ENCODE measurements at places on chromosomes 6 and 20.

GRCh38 chr20:36756496-36756895 is 10.6 kb upstream of the NDRG3 start:
- DNase-seq: no peak

DNA sequence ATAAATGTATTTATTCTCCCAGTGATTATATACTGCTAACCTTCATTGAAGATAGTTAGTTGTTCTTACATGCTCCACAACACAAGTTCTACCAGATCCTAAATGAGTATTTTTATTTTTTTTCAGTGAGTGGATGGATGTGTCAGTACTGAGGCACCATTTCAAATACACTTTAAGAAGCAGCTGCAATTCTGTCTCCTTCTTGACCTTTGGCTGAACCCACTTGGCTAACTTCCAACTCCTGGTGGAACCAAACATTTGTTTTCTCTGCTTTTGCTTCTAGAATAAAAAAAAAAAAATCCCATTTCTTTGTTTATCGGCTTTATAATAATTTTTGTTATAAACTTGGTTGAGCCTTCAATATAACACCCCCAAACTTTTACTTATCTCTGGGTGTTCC is 458.3 kb upstream of the MAP3K7 start:
- no peak for DNase-seq

GRCh38 chr6:145531822-145532221 is 203.5 kb downstream of the EPM2A start:
- DNase-seq: no peak

GRCh38 chr6:163701762-163702161 is 287.2 kb downstream of the QKI start:
- DNase-seq: no peak

DNA sequence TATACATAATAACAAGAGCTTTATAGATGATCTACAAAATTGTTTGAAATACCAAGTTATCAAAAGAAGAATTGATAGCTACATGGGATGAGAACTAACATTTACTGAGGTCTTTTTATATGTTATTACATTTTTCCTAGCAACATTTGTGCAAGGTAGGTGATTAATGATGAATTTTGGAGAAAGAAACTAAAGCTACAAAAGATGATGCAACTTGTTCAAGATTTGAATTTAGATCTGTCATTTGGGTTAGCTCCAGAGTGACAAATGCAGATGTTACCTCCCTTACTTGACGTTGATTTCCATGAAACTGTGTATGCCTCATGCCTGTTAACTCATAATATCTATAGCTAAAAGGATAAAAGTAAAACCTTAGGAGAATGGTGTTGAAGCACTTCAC is 84.5 kb upstream of the EYA4 start:
- no peak for DNase-seq

- DNase-seq: no peak
Measured at GRCh38 chr6:130699742-130700141, 127.5 kb upstream of the SMLR1 start.

DNA sequence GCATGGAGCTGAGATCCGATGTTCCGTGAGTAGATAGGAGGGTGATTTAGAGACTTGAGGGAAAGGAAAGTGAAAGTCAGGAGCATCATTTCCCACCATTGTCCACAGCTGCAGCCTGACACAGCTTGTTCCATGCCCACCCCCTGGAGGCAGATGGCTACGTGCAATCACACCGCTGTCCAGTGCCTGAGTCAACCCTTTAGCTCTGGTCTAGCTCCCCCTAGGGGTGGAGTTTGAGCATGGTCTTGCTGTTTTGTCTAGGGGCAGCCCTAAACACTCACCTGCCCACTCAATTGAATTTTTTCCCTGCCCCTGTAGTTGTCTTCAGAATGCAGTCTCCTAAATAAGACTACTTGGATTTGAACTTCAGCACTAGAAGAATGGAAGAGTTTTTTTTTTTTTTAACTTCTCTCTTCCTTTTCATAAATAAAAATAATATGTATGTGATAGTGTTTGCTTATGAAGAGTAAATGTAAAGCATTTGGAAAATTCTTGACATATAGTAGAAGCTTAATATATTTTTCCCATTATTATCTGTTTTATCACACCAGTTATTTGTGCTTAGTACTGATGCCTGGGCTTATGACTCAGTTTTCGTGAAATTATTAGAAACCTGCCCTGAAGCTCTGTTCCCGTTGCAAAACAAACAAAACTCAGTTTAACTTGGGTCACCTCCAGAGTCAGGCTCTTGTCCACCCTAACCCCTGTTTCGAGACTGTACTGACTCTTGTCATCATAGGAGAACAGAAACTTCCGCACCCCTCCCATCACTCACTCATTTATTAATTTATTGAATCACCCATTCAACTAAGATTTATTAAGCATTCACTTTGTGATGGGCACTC is 814.8 kb downstream of the MAFB start:
- peak; percentile 18 for DNase-seq

- no peak for DNase-seq
Measured at GRCh38 chr6:166105341-166106075, 62.1 kb downstream of the TBXT start.

DNA sequence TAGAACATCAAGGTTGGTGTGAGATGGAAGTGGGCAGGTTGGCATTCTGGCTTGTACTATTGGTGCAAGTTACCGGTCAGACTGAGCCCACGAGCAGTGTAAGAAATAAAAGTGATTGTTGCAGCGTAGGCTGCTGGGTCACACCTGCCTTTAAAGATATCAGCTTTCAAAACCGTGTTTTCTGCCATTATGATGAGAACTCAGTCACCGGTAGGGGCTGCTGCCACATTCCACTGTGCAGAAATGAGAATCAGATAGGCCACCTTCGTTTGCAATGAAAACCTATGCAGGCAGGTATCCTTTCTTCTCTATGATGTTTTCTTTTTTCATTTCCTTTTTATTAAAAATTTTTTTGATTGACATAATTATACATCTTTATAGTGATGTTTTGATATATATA is 168.5 kb downstream of the MYLK4 start:
- DNase-seq: no peak

- DNase-seq: no peak
Measured at GRCh38 chr6:158763434-158764182, 55.6 kb downstream of the EZR start.

DNA sequence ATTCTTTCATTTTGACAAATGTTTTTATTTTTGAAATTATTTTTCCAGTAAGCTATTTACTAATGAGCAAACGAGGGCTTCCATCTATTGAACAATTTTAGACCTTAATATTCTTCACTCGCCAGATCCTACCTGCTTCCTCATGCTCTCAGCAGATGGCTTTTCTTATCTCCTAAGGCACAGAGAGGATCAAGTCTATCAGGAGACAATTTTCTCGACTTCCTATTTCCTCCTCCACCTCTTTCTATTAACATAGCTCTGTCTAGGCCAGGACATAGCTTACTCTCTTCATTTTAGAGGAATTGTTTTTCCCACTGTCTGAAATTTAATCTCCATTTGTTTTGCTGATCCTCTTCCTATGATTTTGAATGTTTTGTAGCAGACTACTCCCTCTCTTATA is 87.0 kb upstream of the MAN1A1 start:
- DNase-seq: no peak

- no peak for DNase-seq
Measured at GRCh38 chr6:113104541-113104940, 752.6 kb upstream of the MARCKS start.

DNA sequence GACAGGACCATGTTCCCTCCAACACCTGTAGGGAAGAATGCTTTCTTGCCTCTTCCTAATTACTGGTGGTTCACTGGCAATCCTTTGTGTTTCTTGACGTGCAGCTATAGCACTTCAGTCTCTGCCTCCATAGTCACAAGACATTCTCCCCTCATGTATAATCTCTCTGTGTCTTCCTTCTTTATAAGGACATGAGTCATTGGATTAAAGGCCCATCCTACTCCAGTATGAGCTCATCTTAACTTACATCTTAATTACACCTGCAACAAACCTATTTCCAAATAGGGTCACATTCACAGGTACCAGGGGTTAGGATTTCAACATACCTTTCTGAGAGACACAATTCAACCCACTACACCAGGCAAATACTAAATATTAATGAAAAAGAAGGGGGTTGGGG is 213.6 kb downstream of the RNGTT start:
- no peak for DNase-seq

- DNase-seq: no peak
Measured at GRCh38 chr20:9611921-9612320, 97.5 kb downstream of the LAMP5 start.

DNA sequence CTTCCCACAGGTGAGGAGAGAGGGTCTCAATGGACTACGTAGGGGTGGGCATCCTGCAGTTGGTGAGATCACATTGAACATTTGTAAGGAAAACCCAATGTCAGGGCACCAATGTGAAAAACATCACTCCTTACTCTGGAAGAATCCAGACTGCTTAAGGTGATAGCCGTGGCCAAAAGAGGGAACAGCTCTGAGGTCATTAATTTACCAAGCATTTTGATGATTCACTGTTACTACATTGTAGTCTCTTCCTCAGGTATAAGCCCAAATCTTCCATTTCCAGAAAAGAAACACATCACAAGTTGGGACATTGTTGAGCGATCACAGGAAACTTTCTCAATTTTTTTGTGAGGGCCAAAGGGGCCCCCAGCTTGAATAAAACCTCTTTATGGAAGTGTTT is 61.1 kb upstream of the SPTLC3 start:
- no peak for DNase-seq

DNA sequence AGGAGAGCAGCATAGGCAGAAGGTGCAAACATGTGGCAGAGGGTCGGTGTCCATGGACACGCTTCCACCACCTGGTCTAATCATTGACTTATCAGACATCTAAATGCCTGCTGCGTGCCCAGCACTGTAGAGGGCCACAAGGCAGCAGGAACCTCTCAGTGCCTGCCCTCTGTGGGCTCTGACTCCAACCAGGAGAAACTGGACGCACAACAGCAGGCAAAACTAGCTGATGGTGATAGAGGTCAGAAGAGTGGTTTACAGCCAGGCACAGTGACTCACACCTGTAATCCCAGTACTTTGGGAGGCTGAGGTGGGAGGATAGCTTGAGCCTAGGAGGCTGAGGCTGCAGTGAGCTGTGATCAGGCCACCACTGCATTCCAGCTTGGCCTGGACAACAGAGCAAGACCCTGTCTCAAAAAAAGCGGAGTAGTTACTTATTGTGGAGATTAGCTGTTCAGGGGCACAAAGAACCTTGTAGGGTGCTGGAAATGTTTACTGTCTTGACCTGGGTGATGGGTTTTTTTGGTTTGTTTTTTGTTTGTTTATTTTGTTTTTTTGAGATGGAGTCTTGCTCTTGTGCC is 46.5 kb downstream of the PPARD start:
- DNase-seq: no peak

- DNase-seq: no peak
Measured at GRCh38 chr6:100809346-100809745, 71.8 kb downstream of the ASCC3 start.

- no peak for DNase-seq
Measured at GRCh38 chr6:128882991-128883611, at the start of gene LAMA2. LAMA2 (plus strand) TSS chr6:128883138; CDS start chr6:128883246, 108 bp downstream.

Measured in CD4-positive, alpha-beta T cell treated with Interleukin-15 for 1 hour (primary cell).